Pancreas (tissue), 10 donors: ENCODE measurements at places on chromosomes 4 and X.

DNA sequence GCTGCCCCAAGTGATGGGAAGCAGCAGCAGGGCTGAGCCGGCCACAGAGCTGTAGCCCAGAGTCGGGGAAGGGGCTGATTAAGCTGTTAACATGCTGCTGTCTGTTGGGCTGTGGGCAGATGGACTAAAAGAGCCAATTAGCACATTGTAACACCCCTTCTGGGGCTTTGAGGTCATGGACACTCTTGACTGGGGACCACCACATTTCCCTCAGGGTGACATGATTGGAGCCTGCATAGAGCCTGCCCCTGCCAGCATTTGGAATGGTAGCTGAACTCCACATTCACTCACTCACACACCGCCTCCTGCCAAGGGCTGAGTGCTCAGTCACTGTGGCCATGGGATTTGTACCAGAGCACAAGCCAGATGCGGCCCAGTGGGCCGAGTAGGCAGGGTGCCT is 646.9 kb downstream of the FAT4 start:
- DNase-seq, result no peak

DNA sequence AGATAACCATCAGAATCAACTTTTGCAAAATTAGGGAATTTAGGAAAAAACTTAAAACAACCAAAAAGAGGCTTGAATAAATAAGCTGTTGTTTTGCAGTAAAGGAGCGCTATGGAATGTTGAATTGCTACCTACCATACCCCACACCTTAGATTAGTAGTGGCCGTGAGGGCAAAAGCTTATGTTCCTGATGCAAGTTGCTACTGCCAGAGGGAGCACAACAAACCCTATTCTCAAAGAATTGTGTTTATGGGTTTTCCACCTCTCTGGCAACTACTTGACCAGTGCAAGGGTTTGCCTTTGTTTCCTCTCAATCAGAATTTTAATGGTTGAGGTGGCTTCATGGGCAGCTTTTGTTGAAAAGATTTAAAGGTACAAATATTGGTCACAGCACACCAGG is 268.1 kb downstream of the LAS1L start:
- no peak for DNase-seq

DNA sequence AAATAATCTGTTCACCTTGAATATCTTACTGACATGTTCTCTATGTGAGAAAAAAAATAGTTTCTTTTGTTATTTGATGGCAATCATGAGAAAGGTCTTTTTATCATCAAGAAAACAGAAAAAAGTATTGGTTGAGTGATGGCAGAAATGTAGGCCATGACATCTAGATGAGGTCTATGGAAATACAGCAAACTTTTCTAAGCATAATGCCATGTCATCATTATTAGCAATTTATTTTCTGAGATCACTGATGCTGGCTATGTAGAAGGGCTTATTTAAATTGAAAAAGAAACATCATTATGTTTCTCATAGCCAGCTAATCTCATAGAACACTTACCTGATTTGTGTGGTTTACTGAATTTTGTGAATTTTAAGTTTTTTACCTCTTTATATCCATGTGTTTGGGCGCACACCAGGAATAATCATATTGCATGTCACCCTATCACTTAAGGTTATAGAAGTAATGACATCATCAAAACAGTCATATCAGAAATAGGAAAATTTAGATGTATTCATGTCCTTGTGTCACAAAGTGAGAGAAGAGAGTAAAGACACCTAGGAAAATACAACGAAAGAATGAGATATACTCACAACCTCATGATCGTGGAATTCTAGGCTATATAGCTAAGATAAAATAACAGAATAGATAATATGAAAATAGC is 22.4 kb downstream of the UGT2A3 start:
- no peak for DNase-seq

DNA sequence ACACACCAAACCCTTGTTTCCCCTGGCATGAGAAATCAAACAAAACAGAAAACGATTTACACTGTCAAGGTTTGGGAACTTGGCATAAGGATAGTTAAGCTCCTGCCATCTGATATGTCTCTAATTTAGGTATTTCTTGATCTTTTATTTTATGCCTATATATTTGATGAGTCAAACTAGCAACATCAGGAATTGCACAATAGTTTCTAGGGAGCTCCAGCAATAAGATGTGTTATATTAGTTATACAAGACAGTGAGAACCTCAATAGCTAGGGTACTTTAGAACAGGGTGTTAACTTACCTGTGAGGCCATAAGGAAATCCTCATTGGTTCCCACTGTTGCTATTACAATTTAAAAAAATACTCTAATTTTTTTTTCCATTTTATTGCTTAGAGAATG is 474.2 kb downstream of the GBA3 start:
- DNase-seq, result no peak

GRCh38 chrX:129784371-129784770 is 4.6 kb downstream of the SASH3 start:
- DNase-seq, result no peak

DNA sequence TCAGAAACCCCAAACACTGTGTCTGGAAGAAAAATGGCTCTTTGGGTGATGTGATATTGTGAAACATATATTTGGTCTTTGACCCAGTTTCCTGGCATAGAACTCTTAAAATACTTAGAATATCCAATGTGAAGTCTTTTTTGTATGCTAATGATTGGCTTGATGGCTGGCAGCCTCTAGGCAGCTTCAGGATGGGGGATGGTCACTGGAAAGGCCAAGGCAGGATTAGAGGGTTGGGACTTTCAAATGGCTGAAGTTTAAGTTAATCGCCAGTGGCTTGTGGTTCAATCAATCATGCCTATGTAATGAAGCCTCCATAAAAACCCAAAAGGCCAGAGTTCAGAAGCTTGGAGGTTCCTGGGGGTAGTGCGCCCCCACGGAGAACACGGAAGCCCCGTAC is 33.5 kb upstream of the ESX1 start:
- DNase-seq, result no peak

GRCh38 chrX:130952266-130953043 is 49.4 kb upstream of the ENOX2 start:
- DNase-seq, result no peak

DNA sequence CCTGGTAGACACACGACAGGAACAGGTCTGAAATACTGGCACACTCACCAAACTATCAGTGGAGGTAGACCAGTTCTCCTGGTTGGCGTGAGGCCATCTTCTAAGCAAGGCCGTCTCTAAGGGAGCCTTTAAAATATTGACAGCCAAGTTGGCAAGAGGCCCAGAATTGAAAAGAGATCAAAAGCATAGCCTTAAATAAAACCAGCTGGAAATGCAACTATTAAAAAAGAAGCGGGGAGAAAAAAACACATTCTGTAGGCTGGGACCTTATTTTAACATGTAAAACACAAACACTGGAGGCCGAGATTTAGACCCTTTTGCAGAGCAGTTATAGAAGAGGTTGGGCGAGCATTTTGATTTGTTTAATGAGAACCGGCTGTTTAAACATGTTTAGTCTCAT is 233.0 kb upstream of the CLNK start:
- DNase-seq, result no peak

- DNase-seq, result no peak
Observed at GRCh38 chr4:79827283-79827682, 245.7 kb downstream of the ANTXR2 start.

GRCh38 chr4:95165926-95166524 is 382.7 kb downstream of the UNC5C start:
- no peak for DNase-seq

GRCh38 chrX:139692908-139693307 is 15.1 kb downstream of the MCF2 start:
- DNase-seq, result no peak

DNA sequence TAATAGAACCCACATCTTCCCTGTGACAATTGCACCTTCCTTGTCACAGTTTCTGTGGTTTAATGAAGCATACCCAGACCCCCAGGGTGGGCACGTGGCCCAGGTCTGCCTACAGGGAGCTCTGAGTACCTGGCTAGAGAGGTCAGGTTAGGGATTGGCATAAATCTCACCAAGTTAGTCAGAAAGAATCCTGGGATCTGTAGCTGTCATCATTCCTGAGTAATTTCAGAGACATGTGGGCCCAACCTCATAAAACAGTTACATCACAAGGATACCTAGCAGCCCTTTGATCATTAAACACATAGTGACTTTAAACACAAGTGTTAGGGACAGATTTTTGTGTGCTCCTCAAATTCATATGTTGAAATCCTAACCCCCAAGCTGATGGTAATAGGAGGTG is 123.0 kb downstream of the KDR start:
- DNase-seq, result no peak

DNA sequence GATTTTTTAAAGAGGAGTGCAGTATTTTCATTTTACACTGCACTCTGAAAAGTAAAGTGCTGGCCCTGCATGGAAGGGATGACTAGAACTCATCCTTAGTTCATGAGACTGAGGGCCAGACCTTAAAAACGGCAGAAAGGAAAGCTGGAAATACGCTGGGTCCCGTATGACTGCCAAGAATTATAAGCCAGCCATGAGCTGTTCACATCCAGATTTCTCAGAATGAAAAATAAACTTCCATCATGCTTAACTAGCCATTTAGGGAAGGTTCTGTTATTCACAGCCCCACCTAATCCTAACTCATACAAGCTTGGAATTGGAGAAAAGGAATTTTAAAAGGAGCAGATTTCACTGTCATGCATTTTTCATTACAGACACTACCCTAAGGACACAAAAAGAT is 894.4 kb downstream of the FAT4 start:
- no peak for DNase-seq

- DNase-seq, result no peak
Observed at GRCh38 chr4:114281164-114281960, 301.9 kb upstream of the ARSJ start.

GRCh38 chr4:42150653-42151567 is 1.5 kb downstream of the BEND4 start:
- DNase-seq, result peak; percentile 13
